ENCODE measurements at places on chromosomes 12 and 14. TPM values are rescaled to one million over a fixed set of nuclear protein-coding genes. Genes with fewer than 3 reads are reported as not detected.

- no peaks in the 10 kb centered on the region for H3K27me3 ChIP-seq
- H3K27ac ChIP-seq, result no peak overlapping the region
- no peaks in the 10 kb centered on the region for H3K36me3 ChIP-seq
- H3K4me1 ChIP-seq, result no peaks in the 10 kb centered on the region
- no peak overlapping the region for H3K4me3 ChIP-seq
Measured at GRCh38 chr12:46770501-46771183, 55.2 kb downstream of the SLC38A4 start.

DNA sequence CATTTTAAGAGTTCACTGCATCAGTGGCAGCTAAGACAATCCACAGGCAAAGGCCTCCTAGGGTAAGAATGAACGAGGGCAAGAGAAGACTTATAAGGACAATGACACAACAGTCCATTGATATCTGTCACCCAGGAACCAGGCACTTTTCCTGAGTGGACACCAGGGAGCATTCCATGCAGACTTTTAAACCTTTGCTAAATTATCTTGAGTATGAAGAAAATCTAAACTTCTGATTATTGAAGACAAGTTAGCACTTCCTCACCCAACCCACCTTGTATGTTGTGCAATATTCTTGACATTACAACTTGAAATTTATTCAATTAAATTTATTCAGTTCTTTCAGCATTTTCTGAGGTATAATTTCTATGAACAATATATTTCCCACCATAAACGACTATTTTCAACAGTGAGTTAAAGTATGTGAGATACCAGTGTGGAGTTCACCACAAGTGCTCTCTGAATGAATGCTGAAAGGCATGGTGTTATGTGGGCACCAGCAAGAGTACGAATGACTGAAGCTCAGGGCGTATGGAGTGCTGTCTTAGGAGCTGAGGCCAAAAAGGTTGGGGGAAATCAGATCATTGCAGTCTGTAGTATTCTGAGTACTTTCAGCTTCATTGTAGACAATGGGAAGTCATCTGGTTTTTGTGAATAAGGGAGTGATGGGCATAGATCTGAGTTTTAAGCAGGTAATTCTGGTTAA lies 124.3 kb upstream of the LMNTD1 start:
- DNase-seq, result no peak
- H3K27ac ChIP-seq, result no peak overlapping the region
- no peak overlapping the region for H3K4me3 ChIP-seq
- H3K4me1 ChIP-seq, result no peaks in the 10 kb centered on the region
- H3K27me3 ChIP-seq, result no peaks in the 10 kb centered on the region

- no peak overlapping the region for H3K27ac ChIP-seq
- no peaks in the 10 kb centered on the region for H3K4me1 ChIP-seq
- H3K4me3 ChIP-seq, result no peak overlapping the region
- H3K36me3 ChIP-seq, result no peaks in the 10 kb centered on the region
- DNase-seq, result no peak
- H3K27me3 ChIP-seq, result no peaks in the 10 kb centered on the region
Measured at GRCh38 chr12:71045781-71046180, 112.0 kb downstream of the TSPAN8 start.

DNA sequence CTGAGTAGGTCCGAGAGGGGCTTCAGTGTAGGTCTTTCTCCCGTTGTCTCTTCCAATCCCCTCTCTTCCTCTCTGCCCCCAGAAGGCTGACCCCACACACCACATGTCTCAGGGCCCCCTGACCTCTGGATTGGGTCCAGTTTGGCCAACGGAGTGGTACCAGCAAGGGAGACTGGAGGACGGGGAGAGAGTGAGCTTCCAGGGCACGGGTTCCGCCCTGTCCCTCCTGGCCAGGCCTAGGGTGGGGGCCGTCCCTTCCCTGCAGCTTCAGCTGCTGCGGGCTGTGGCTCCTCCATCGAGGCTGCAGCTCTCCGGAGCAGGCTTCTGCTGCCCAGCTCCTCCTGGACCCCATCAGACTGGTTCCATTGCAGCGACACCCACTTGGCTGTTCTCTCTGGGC lies 17.4 kb downstream of the FZD10 start:
- DNase-seq, result no peak
- H3K36me3 ChIP-seq, result no peaks in the 10 kb centered on the region
- peaks cover 3% of the 10 kb centered on the region for H3K27me3 ChIP-seq
- H3K4me1 ChIP-seq, result no peaks in the 10 kb centered on the region
- no peak overlapping the region for H3K27ac ChIP-seq

KRT71 gene
- not detected for total RNA-seq

APOF gene
- total RNA-seq, result 0.62 TPM

GRCh38 chr14:77041881-77042545 lies 13.5 kb upstream of the IRF2BPL start:
- H3K27ac ChIP-seq, result peak overlapping the region; percentile 83
- no peak overlapping the region for H3K4me3 ChIP-seq
- H3K4me1 ChIP-seq, result peaks cover 41% of the 10 kb centered on the region
- no peaks in the 10 kb centered on the region for H3K36me3 ChIP-seq
- peak; percentile 68 for DNase-seq

- DNase-seq, result peak; percentile 57
- H3K4me3 ChIP-seq, result peak within 1 kb of the TSS; percentile 91
- H3K36me3 ChIP-seq, result no peaks in the 10 kb centered on the region
- H3K27ac ChIP-seq, result peak within 1 kb of the TSS; percentile 90
- H3K27me3 ChIP-seq, result no peaks in the 10 kb centered on the region
Measured at GRCh38 chr12:101697197-101697929, at the start of gene CHPT1. Gene CHPT1 (plus strand): TSS chr12:101697640. CDS start chr12:101697862, 222 bp downstream.

DNA sequence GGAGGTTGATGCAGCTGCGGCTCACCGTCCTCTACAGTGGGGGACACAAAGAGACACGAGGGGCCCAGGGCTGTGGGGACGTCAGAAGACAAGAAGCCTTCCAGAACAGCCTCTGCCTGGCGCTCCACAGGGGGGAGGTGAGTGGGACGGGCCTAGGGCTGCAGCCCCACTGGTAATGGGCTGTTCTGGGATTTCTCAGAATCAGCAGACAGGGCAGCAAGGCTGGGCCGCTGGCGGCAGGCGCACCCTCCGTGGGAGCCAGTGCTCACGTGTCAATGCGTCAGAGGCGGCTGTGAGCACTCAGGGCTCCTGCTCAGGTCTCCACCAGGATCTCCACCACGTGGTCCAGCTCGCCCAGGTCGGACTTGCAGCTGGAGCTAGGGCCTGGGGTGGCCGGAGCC lies 10.0 kb downstream of the CDCA4 start:
- no peak for DNase-seq
- no peaks in the 10 kb centered on the region for H3K27me3 ChIP-seq
- no peak overlapping the region for H3K4me3 ChIP-seq
- H3K4me1 ChIP-seq, result no peaks in the 10 kb centered on the region
- H3K27ac ChIP-seq, result no peak overlapping the region
- H3K36me3 ChIP-seq, result no peaks in the 10 kb centered on the region

GRCh38 chr12:67757651-67758050 lies 109.1 kb downstream of the DYRK2 start:
- no peaks in the 10 kb centered on the region for H3K27me3 ChIP-seq
- DNase-seq, result no peak
- H3K4me1 ChIP-seq, result no peaks in the 10 kb centered on the region
- no peaks in the 10 kb centered on the region for H3K36me3 ChIP-seq
- no peak overlapping the region for H3K4me3 ChIP-seq

DNA sequence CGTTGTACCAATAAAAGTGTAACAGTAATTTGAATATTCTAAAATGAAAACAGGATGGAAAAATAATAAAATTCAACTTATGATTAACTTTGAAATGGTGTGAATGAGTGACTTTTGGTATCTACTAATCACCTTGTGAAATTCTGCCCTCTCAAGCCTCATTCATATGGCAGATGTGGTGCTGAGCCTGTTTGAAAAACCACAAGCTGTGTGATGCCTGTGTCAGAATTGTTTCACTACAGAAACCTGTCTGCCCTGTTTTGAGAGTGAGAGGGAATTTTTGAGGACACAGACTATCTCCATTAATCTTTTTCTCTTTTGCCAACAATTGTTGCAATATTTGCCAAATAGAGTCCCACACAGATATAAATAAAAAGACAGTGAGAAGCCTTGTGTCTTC lies 3.9 kb upstream of the RNU6-7 start:
- no peaks in the 10 kb centered on the region for H3K36me3 ChIP-seq
- DNase-seq, result peak; percentile 19
- no peaks in the 10 kb centered on the region for H3K27me3 ChIP-seq

Measured in prostate gland (tissue), 2 donors.